ENCODE measurements at places on chromosomes 4 and X. TPM values are rescaled to one million over a fixed set of nuclear protein-coding genes. Genes with fewer than 3 reads are reported as not detected.

- no peaks in the 10 kb centered on the region for H3K36me3 ChIP-seq
- no peak overlapping the region for H3K27ac ChIP-seq
- no peaks in the 10 kb centered on the region for H3K27me3 ChIP-seq
- no peaks in the 10 kb centered on the region for H3K4me1 ChIP-seq
- no peak overlapping the region for H3K4me3 ChIP-seq
These were observed 362.0 kb upstream of the BOD1L1 start for GRCh38 chr4:13989501-13989900.

GRCh38 chr4:7156761-7157488, 35.4 kb upstream of the SORCS2 start:
- no peak overlapping the region for H3K4me3 ChIP-seq
- H3K36me3 ChIP-seq = no peaks in the 10 kb centered on the region
- DNase-seq = no peak
- H3K27me3 ChIP-seq = peaks cover 2% of the 10 kb centered on the region
- no peaks in the 10 kb centered on the region for H3K4me1 ChIP-seq

DNA sequence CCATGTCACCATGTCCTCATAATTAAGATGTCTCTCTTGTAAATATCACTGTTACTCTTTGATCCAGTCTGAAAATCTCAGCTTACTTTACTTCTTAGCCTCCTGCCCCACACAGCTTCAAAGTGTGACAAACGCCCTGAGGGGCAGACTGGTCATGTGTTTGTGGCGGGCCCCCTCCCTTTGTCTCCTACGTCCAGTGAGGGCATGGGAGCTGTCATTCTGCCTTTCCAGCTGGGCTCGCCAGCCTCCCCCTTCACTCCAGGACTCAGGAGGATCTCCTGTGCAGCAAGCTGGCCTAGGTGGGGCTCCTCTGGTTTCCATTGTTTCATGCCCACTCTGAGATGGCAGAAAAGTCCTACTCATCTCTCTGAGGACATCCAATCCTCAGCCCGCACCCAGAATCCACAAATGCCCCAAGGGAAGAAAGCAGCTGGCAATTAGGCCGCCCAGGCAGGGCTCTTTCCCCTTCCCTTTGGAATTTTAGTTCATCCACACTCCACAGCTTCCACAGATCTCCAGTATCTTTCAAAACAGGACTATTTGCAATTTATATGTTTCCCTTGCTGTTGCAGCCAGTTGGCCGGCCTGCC, 86.4 kb upstream of the C4orf50 start:
- H3K27ac ChIP-seq = no peak overlapping the region
- no peaks in the 10 kb centered on the region for H3K27me3 ChIP-seq
- DNase-seq = no peak
- no peaks in the 10 kb centered on the region for H3K36me3 ChIP-seq
- H3K4me3 ChIP-seq = no peak overlapping the region
- no peaks in the 10 kb centered on the region for H3K4me1 ChIP-seq

- peaks cover 11% of the 10 kb centered on the region for H3K4me1 ChIP-seq
- no peak overlapping the region for H3K27ac ChIP-seq
- no peak overlapping the region for H3K4me3 ChIP-seq
- H3K36me3 ChIP-seq = no peaks in the 10 kb centered on the region
- no peaks in the 10 kb centered on the region for H3K27me3 ChIP-seq
These were observed 20.8 kb downstream of the LIN54 start for GRCh38 chr4:82989575-82990429.

GRCh38 chr4:6478546-6479220, 6.3 kb upstream of the PPP2R2C start:
- no peak overlapping the region for H3K27ac ChIP-seq
- H3K4me1 ChIP-seq = no peaks in the 10 kb centered on the region
- H3K36me3 ChIP-seq = no peaks in the 10 kb centered on the region

DNA sequence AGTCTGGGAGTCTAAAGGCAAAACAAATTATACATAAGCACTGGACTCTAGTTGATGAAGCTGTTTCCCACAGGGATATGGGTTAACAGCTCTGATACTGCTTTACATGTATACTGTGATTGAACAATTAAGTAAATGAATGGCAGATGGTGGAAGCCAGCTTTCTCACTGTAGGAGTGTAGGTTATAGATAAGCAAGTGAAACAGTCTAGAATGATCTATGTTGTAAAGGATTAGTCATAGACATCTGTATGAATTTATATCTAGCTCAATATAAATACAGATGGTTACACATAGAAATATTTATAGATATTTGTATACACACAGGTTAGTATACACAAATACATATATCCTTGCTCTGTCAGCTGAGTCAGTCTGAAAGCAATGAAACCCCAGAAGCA, 276.1 kb downstream of the PPARGC1A start:
- no peaks in the 10 kb centered on the region for H3K36me3 ChIP-seq
- DNase-seq = no peak
- H3K27me3 ChIP-seq = no peaks in the 10 kb centered on the region
- H3K4me3 ChIP-seq = no peak overlapping the region
- no peaks in the 10 kb centered on the region for H3K4me1 ChIP-seq
- H3K27ac ChIP-seq = no peak overlapping the region

GRCh38 chr4:113524505-113525186, 236.9 kb downstream of the CAMK2D start:
- no peak overlapping the region for H3K27ac ChIP-seq
- H3K27me3 ChIP-seq = no peaks in the 10 kb centered on the region
- DNase-seq = no peak
- no peaks in the 10 kb centered on the region for H3K4me1 ChIP-seq

GRCh38 chr4:58983887-58984286, 1873.7 kb upstream of the IGFBP7 start:
- no peak overlapping the region for H3K27ac ChIP-seq
- no peak for DNase-seq
- no peaks in the 10 kb centered on the region for H3K36me3 ChIP-seq
- no peaks in the 10 kb centered on the region for H3K4me1 ChIP-seq

The GABRG1 gene
- total RNA-seq = not detected

- DNase-seq = no peak
- H3K4me3 ChIP-seq = no peak overlapping the region
- H3K27me3 ChIP-seq = no peaks in the 10 kb centered on the region
- no peaks in the 10 kb centered on the region for H3K36me3 ChIP-seq
- H3K4me1 ChIP-seq = no peaks in the 10 kb centered on the region
These were observed 9.3 kb downstream of the PAPSS1 start for GRCh38 chr4:107710493-107711459.

The TMEM184C gene
- 25.8 TPM for total RNA-seq
